Right renal pelvis (tissue), 4 donors: ENCODE measurements at places on chromosomes 2 and 18.
A peak's percentile ranks its signal among the peaks of the same experiment; 100 is the strongest.

GRCh38 chr2:85399183-85399455, 11.0 kb downstream of the CAPG start:
- DNase-seq = no peak

- DNase-seq = no peak
These were observed 6.3 kb upstream of the CYP26B1 start for GRCh38 chr2:72153924-72154323.

GRCh38 chr2:207265869-207266268, 100.1 kb upstream of the KLF7 start:
- DNase-seq = no peak

- no peak for DNase-seq
These were observed 31.5 kb upstream of the SCG2 start for GRCh38 chr2:223633656-223634055.

- DNase-seq = no peak
These were observed 43.5 kb downstream of the ASAP2 start for GRCh38 chr2:9250091-9250490.

DNA sequence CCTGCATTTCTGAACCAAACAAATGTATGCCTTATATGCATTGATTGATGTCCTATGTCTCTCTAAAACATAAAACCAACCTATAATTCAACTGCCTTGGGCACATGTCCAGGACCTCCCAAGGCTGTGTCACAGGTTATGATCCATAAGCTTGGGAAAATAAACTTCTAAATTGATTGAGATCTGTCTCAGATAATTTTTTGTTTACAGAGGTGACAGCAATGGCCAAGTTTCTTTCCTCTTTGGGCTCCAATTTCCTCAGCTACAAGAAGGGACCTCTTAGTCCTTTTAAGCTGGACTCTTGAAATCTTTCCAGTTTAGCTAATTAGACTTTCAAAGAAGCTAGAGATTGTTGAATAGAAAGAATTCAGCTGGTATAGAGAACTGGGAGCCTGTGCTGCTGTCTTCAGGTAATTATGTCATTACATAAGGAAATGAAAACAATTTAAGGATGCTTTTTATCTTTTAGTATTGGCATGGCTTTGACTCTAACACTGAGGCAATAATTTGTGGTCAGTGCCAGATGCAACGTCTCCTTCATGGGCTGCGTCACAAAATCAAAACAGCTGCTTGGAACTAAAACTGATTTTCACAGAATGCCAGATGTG, 412.1 kb upstream of the TRIB2 start:
- DNase-seq = no peak

- no peak for DNase-seq
These were observed 52.1 kb upstream of the LYPD6 start for GRCh38 chr2:149278161-149278871.

DNA sequence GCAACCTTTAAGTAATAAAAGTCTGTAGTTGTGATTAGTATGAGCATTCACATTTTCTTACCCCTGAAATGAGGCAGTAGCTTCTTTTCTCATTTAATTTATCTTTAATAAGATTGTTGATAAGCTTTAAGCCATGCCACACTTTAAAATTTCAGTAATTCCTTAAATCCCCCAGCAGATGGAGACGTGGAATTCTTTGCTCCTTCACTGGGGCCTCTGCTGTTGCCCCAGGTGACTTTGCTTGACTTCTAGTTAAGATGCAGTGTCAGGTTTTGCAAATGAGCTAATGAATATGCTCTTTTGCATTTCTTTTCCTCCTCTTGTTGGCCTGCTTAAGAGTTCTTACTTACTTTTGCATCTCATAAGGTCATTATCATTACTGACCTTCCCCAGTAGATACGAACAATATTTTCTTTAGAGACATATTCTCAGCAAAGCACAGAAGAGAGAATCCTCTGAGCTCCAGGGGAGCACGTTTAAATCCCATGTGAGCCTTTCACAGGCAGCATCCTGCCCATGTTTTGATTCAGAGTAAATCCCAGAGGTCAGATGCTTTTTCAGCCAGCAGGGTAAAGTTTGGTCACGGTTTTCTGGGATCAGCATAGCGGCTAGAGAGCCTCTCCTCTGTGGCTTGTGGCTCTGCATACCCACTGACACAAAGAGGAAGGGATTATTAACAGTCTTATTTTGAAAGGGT, 222.9 kb downstream of the PTPRM start:
- no peak for DNase-seq

DNA sequence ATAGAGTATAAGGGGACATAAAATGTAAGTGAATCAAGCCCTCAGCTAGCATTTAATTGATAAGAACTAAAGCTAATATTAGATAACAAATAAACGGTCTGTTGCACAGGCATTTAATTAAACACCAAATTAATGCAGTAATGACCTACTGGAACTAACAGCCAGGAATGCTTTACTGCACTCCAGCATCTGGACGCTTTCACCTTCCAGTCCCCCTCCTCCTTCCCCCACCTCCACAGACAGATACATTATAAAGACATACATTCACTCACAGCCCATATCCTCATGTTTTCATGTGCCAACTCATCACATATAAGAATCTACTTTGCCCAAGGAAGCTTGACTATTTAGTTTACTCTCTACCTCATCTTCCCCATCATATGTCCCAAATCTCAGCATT, 337.4 kb upstream of the PIK3C3 start:
- no peak for DNase-seq

GRCh38 chr2:183093857-183094657, 15.5 kb downstream of the DUSP19 start:
- no peak for DNase-seq

GRCh38 chr2:170467568-170468422, 247.3 kb upstream of the SP5 start:
- no peak for DNase-seq

- no peak for DNase-seq
These were observed 784.7 kb upstream of the PIK3C3 start for GRCh38 chr18:41170346-41170745.

- DNase-seq = no peak
These were observed 168.3 kb upstream of the POU3F3 start for GRCh38 chr2:104685591-104685990.

DNA sequence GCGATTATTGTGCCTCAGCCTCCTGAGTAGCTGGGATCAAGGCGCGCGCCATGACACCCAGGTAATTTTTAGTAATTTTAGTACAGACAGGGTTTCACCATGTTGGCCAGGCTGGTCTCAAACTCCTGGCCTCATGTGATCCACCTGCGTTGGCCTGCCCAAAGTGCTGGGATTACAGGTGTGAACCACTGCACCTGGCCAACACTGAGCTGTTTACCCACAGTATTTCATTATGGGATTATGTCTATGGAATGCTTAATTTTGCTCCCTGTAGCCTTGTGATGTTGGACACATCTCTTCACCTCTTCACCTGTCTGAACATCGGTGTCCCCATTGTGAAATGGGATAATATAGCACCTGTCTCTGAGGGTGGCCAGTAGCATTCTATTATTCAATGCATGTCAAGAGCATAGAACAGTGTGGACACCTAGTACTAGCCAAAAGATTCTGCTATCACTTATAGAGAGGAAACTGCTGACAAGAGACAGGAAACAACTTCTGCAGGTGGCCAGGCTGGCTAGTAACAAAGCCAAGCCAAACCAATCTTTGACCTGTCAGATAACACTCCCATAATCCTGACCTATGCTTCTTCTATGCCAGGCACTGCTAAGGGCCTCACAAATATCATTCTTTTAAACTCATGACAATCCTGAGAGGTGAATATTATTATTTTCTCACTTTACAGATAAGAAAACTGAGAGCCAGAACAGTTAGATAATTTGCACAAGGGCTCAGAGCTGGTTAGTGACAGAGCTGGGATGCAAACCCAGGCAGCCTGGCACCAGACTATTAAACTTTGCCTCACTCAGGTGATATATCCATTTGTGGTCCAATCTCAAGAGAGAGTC, 29.4 kb upstream of the REEP1 start:
- no peak for DNase-seq

DNA sequence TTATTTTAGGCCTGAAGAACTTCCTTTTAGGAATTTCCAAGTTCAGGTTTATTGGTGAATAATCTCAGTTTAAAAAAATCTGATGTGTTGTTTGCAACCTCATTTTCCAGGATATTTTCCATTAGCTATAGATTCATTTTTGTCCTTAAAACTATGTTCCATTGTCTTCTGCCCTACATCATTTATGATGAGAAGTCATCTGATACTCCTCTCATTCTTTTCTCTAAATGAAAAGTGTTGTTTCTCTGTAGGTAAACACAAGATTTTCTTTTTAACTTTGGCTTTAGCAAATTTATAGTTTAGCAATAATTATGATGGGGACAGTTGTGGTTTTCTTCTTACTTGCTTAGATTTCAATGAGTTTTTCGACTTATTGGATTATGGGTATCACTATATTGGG, 427.3 kb downstream of the DCDC2C start:
- no peak for DNase-seq

DNA sequence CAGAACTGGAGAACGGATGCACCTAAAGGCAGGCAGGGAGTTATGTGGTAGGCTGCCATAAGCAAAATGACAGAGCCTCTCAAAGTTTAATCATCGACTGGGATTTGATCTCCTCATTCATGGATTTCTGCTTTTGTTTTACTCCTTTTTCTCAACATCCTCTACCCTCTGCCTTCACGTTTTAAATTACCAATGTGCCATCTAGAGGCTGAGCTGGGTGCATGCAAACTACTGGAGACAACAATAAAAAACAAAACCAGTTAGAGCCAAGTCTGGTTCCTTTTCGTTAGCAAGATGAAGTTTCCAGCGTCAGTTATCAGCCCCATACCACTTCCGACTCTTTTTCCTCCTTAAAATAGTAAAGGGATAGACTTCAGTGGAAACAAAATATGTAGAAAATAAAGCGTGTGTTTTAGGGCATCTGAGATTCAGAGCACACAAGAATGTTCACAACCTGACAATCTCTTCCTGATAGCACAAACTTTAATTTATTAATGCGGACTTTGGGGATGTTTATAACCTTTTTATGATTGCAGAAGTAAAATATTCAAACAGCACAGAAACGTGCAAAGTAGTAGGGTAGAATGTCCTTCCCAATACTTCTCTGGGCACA, 117.0 kb downstream of the LAMA1 start:
- peak; percentile 37 for DNase-seq

GRCh38 chr2:172252154-172252553, 149.5 kb upstream of the DLX2 start:
- no peak for DNase-seq

GRCh38 chr2:172248785-172249187, 146.1 kb upstream of the DLX2 start:
- no peak for DNase-seq

DNA sequence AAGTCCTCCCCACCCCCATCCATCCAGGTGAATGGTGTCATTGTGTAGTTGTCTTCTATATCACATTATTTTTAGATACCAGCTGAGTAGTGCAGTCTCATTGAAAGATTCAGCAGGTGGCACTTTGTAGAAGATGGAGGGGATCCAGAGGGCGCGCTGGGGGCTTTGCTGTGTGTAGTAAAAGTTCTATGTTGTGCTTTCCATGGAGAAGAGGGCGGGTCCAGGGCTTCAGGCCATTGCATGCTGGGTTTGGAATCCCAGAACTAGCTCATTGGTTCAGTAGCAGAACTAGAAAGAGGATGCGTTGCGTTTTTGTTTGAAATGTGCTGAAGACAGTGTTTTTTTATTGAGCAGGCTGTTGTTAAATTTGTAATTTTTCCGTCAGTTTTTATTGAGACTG, 120.0 kb downstream of the MAP4K4 start:
- DNase-seq = no peak

DNA sequence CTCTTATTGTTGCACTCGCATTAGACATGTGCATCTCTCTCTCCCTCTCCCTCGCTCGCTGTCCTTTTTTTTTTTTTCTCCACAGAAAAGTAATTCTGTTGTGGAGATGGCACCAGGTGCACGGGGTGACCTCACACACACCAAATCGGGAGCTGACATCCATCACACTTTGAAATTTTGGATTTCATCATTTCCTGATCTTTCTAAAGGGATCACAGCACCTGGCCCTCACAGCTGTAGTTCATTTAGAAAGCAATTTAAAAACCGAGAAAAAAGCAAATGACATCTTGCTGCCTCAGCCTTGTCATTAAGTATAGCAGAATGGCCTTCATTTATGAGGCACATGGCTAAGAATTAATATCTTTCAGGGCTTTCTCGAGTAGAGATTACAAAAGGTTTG, 717.2 kb downstream of the RNF144A start:
- no peak for DNase-seq

- DNase-seq = no peak
These were observed 8.6 kb downstream of the ANKRD62 start for GRCh38 chr18:12102136-12102842.

- DNase-seq = no peak
These were observed 684.4 kb downstream of the IRS1 start for GRCh38 chr2:226115102-226115831.

DNA sequence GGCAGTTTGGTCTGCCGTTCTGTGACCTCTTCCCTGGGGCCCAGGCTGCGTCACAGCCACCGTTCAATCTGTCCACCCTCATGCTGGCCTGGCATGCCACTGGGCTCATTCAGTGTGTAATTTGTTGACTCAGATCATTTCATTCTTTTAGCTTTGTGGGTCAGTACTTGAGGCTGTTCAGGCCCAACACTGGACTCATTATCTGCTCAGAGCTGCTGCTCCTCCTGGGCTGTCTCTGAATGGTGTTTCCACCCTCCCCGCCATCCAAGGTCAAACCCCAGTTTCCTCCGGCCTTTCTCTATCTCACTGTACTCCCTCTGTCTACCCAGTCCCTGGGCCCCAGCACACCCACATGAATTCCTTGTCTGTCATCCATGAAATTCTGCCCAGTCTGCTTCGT, 152.4 kb upstream of the NCK2 start:
- DNase-seq = no peak

DNA sequence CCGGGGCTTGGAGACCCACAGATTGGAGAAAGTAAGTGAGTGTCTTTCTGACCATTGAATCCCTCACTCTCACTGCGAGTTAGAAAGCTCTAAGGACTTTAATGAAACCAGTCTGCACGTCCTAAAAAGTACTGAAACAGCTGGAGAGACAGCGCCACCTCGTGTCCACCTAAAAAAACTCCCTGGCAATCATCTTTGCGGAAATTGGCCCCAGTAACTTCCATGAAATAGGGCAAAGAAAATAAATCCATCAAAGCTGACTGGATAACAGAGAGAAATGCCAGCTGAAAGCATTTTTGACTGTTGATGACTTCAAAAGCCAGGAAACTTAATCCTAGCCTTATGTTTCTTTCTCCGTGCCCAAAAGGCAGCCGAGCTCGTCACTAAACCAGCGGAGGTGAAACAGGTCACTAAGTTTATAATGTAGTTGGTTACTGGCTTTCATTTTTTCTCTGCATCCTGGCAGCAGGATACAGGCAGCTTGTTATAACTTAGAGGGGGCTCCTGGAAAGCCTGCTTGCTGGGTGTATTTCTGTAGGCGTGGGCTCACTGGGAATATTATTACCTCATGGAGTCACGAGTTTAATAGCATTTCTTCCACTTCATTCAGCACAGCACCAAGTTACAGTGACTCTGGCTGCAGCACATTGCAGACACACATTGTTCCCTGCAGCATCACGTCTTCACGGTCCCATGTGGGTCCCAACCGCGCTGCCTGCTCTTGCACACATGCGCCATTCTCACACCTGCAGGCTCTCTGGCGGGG, 266.5 kb downstream of the HRH4 start:
- DNase-seq = peak; percentile 78
